ENCODE measurements at places on chromosomes 1 and 21. TPM values are rescaled to one million over a fixed set of nuclear protein-coding genes. Genes with fewer than 3 reads are reported as not detected.

The TEKT2 gene
- 0.17 TPM for total RNA-seq

The OR10J1 gene
- not detected for total RNA-seq

The KCNE1 gene
- 6.0 TPM for total RNA-seq

- no peak for DNase-seq
Measured at GRCh38 chr1:116376729-116377086, 3.7 kb downstream of the ATP1A1 start.

- no peak for DNase-seq
Measured at GRCh38 chr1:52706941-52707926, 9.1 kb upstream of the COA7 start.

GRCh38 chr1:245876586-245876985 is 630.5 kb downstream of the SMYD3 start:
- no peak for DNase-seq

DNA sequence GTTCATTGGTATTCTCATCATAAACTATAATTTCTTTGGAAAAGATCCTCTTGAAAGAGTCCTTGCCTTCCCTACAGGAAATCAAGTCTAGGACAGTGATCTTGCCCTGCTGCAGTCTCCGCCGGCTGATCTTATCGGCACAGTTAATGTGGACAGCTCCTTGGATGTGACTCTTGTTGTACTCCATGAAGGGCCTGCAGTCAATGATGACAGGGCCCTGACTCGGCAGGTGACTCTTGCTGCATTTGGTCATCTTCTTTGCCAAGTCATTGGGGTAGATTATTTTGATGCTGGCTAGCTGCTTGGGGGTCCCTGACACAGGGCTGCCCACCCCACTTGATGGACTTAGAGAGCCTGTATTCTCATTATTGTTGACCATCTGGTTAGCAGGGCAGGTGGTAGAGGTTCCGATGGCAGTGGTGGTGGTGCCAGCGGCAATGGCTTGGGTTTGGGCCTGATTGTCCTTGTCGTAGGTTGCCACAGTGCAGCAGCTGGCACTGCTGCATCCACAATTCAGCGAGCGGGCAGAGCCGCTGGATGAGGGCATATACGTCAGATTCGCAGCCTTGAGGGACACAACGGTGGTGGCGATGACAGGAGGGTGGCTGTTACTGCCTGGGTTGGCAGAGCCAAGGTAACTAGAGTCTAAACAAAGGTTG is 2.7 kb downstream of the DUSP10 start:
- no peak for DNase-seq

DNA sequence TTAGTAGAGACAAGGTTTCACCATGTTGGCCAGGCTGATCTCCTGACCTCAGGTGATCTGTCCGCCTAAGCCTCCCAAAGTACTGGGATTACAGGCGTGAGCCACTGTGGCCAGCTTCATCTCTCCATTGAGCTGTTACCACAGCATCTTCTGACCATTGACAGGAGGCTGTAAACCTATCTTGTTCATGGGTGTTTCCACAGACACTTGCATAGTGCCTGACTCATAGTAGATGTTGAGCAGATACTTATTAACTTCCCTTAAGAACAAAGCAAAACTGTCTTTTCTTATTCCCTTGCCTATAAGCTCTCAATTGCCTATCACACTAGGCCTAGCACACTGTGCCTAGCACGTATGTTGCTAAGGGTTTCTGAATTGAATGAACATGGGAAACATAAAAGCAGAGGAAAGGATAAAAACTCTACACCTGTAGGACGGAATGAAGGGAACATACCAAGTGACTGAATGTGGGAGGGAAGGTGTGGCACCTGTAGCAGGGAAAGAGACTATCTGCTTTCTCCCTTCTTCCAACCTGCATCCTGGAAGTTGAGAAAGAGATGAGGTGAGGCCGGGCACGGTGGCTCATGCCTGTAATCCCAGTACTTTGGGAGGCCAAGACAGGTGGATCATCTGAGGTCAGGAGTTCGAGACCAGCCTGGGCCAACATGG is 1.2 kb upstream of the C1orf54 start:
- DNase-seq = no peak

- DNase-seq = no peak
Measured at GRCh38 chr1:29062157-29062942, 61.4 kb downstream of the TMEM200B start.

DNA sequence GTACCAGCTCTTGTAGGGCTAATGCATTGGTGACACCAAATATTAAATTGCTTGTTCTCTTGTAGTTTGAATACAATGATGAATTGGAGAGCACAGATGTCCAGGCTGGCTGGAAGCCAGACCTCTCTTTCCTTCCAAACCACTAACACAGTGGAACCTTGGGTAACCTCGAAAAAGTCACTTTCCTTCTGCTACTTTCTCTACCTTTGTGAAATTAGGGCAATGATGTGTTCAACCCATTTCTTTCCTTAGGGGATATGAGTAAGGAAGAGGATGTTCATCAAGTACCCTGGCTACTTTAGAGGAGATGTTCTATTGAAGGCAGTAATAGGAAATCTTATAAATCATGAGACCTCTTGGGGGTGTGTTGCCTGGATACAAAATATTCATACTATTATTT is 55.7 kb downstream of the XCL2 start:
- no peak for DNase-seq

DNA sequence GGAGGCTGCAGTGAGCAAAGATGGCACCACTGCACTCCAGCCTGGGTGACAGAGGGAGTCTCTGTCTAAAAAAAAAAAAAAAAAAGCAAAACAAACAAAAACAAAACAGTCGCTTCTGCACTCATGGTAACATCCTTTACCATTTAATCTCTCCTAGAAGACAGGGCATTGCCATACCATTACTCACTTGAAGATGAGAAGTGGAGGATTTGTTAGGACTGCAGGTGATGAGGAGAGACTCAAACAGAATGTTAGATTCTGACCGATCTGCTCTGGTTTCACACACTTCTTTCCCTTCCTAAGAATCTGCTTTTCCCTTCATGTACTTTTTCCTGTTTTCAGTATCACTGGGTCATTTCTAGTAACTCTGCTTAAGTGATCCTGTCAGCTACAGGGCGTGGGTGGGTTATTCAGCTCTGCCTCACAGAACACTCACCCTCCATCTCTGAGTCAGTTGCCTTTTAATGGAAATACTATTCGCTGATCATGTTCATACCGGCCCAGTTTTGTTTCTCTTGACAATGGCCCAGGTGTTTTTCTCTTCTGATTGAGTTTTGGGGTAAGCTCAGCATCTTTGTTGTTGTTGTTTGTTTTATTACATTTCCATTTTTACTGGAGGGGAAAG is 148.0 kb upstream of the ERG start:
- DNase-seq = no peak

DNA sequence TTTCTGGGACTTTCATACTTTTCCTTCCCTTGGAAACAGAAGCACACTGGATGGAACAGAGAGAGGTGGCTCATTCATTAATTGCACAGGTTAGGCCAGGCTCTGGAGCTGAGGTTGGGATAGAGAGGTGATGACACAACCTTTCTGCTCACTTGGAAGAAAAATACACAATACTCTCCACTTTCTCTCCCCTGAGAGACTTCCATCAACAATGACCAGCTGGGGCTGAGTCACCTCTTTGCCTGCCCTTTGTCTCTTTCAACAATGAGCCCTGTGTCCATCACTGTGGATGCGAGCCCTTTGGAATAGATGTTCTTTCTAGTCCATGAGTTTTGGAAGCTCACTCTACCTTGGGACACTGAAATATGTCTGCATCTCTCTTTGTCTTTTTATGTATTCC is 43.1 kb downstream of the ATP2B4 start:
- no peak for DNase-seq
